NCI-H2081 (cell line): ENCODE measurements at places on chromosomes 2 and 18.

GRCh38 chr2:194203898-194204297, 1453.1 kb upstream of the SLC39A10 start:
- no peak for DNase-seq

GRCh38 chr2:37851828-37852584, 73.1 kb upstream of the RMDN2 start:
- DNase-seq, result no peak

- no peak for DNase-seq
Observed at GRCh38 chr2:232117413-232117812, 155.9 kb downstream of the DIS3L2 start.

DNA sequence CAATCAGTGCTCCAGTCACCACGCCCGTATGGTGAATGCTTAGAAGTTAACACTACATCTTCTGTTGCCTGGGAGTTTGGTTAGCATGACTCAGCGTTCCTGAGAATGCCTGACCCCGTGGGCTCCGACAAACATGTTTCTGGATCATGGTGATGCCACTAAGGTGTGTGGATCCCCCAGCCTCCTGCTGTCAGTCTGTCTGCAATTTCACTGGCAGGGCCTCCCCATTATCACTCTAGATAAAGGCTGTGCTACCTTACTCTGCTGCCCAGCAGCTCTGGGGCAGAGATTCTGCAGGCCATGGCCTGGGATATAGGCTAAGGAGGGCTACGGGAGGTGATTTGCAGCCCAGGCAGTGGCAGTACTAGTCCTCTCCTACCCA, 66.0 kb downstream of the STPG4 start:
- no peak for DNase-seq

DNA sequence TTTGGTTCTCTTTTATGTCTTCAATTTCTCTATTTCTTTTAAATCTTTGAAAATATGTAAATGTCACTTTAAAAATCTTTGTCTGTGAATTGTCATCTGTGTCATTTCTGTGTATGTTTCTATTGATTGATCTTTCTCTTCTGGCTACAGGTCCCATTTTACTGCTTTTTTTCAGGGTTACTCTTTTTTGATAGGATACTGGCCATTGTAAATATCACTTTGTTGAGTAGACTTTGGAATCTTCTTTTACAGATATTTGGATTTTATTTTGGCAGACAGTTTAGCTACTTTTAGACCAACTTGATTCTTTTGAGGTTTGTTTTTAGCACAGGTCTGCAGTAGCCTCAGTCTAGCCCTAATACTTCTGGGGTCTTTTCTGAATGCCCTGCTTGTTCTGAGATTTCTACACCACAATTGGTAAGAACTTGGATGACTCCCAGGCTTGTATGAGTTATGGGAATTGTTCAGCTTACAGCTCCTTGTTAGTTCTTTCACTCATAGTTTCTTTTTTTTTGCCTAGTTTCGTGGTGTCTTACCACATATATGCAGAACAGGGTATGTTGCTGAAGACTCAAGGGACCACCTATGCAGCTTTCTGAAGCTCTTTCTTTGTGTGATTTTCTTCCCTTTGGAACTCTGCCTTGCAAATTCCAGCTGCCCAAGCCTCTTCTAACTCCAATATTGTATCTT, 122.2 kb downstream of the QPCT start:
- DNase-seq, result no peak

- no peak for DNase-seq
Observed at GRCh38 chr2:163656622-163657280, 79.1 kb downstream of the FIGN start.

GRCh38 chr18:11842562-11842961, 8.7 kb upstream of the CHMP1B start:
- DNase-seq, result no peak

DNA sequence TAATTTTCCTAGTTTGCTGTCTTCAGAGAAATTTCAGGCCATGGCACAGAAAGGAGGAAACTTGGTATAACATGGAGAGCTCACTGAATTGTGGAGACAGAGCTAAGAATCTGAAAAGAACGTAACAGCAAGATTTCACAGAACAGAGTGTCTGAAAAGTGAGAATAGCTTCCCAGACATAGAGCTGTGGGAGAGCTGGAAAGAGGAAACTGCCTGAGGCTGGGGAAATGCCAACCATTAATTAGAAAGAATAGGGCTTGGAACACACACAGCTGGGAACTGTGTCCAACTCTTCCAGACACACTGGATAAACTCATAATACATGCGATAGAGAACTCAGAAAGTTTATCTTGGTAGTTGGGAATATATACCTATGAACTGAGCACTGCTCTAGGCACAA, 51.6 kb upstream of the KYNU start:
- DNase-seq, result no peak

GRCh38 chr18:46917803-46918600, 600 bp downstream of the KATNAL2 start:
- peak; percentile 43 for DNase-seq

- peak; percentile 82 for DNase-seq
Observed at GRCh38 chr18:55405893-55406406, 182.0 kb downstream of the TCF4 start.

DNA sequence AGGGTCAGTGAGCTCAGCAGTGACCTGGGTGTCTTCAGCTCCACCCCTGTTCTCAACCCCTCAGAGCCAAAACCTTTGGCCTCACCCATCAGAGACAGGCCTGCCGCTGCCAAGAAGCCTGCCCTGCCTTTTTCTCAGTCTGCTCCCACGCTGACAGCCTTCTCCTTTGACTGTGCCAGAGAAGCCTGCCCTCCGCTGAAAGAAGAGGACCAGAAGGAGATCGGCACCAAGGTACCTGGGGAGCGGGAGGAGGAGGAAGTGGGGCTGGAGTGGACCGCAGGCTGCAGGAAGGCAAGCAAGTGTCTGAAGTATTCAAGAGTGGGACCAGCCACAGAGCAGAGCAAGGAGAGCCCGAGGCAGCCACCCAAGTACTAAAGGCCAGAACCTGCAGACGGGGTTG, 33.2 kb downstream of the TOGARAM2 start:
- no peak for DNase-seq

DNA sequence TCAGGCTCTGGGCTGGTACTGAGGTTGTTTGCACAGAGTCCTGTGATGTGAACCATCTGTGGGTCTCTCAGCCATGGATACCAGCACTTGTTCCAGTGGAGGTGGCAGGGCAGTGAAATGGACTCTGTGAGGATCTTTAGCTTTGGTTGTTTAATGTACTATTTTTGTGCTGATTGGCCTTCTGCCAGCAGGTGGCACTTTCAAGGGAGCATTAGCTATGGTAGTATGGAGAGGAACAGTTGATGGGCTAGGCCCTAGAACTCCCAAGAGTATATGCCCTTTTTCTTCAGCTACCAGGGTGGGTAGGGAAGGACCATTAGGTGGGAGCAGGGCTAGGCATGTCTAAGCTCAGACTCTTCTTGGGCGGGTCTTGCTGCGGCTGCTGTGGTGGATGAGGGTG, 257.0 kb upstream of the GYPC start:
- no peak for DNase-seq

DNA sequence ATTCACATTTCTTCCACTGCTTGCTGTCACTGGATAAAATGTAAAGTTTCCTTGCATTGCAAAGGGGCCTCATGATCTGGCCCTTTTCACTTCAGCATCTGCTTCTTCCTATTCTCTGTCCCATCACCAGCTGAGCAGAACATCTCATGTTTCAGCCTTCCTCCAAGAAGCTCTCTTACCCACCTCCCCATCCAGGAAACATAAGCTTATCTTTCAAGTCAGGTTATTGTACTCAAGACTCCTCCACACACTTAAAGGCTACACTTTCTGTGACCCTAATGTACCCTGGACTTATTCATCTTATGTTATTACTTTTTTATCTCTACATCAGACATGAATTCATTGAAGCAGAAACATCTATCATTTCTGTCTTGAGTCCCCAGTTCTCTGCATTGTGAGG, 230.5 kb downstream of the PMAIP1 start:
- no peak for DNase-seq

- no peak for DNase-seq
Observed at GRCh38 chr2:235433860-235434259, 60.0 kb upstream of the AGAP1 start.

GRCh38 chr2:108869542-108869941, 83.0 kb downstream of the CCDC138 start:
- DNase-seq, result no peak

GRCh38 chr2:105400138-105400540, 1.3 kb upstream of the FHL2 start:
- DNase-seq, result no peak

GRCh38 chr2:168687314-168687713, 115.1 kb upstream of the NOSTRIN start:
- no peak for DNase-seq

DNA sequence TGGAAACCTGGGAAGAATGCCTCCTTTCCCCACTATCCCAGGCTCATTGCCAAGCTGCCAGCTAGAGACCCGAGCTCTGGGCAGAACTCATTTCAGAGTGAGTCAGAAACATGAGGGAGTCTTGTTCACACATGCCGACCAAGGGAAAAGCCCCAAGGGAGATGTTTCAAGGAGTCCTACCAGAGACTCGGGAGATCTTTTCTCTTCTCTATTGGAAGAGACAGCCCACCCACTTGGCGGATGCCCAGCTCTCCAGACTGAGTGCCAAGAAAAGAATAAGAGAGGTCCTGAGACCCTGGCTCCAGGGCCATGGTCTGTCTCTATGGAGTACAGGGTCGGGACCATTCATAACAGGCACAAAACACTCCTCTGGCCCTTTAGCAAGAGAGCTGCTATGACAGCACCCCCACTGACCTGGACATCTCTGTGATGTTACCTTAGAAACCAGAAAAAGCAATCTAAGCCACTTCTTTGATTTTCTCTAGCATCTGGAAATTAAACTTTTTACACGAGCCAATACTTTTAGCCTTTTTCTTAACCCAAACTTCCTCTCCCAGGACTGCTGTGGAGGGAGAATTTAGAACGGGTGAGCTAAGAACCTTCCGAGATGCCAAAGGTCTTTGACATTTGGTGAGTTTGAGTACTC, 18.5 kb upstream of the IGFBP5 start:
- DNase-seq, result no peak

GRCh38 chr2:175884697-175885393, 117.2 kb downstream of the LNPK start:
- no peak for DNase-seq

DNA sequence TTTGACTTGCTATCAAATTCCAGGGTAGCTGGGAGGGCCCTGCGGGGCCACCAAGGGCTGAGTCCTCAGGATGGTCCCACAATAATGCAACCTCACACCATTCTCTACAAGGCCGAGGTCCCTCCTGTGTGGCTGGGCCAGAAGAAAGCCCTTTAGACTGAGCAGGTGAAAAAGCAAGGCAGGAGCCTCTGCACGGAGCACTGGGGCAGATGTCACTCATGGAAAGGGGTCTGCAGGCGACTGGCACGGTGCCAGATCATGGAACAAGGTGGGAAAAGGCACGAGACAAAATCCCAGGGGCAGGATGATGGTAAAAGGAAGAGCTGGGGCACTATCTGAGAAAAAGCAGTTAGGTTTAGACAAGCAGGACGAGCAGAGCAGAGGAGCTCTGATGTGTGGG, 16.1 kb downstream of the HJURP start:
- DNase-seq, result no peak

- DNase-seq, result no peak
Observed at GRCh38 chr2:241539616-241540374, 18.8 kb upstream of the BOK start.

DNA sequence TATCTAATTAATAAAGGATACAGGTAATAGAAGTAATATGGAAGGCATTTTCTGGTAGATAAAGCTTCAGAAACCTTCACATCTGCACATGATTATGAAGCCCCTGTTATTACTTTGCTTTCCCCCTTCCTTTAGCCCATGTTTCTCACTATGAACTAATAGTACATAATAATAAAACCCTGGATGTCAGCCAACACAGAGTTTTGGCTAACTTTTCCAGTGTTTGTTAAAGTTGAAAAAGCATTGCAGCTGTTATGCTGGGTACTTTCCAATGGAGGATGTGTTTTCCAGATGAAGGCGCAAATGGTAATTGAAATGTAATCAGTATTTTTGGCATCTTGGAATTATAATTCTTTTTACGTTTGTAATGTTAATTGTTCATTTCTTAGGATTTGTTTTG, 43.5 kb downstream of the SPTBN1 start:
- DNase-seq, result no peak

DNA sequence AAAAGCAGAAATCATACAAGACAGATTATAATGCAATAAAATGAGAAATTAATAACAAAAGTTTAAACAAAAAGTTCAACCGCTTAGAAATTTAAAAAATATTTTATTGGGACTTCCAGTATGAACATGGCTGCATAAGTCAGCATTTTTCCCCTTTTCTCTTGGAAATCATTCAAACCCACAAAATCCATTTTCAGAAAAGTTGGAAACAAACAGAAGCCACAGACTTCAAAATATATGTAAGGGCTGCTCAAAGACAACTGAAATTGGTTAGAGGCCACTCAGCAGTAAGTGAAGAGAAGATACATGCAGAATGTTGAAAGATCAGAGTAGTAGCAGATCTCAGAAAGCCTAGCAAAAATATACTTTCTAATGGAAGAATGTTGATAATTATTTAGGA, 194.0 kb downstream of the DYSF start:
- DNase-seq, result no peak

DNA sequence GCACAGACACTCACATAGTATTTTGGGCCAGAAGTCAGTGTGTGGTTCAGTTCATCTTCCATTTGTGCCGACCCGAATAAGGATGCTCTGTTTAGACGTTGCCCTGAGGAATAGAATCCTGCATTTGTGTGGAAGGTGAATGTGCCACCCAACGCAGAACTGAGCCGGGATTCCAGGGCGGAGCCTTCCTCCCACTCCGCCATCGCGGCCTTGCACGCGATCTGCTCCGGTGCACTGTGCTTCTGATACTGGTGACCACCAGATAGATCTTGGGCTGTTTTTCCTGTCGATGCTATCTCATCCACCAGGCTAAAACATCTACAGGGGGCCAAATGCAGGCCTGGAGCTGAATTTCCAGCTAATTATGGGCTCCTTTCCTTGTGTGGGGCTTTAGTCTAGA, 29.6 kb upstream of the SNTG2 start:
- DNase-seq, result no peak

- DNase-seq, result no peak
Observed at GRCh38 chr2:31197166-31197565, 20.1 kb downstream of the CAPN14 start.

DNA sequence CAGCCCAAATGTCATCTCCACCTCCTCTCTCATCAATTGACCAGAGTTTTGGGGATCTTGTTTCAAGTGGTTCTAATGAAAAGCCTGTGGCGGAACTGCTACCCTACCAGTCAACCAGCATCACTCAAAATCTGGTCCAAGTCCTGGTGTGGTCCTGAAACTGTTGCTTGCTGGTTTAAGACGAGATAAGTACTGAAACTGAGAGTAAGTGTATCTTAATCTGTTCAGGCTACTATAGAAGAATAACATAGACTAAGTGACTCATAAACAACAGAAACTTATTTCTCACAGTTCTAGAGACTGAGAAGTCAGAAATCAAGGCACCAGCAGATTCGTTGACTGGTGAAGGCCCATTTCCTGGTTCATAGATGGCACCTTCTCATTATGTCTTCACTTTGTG, 879 bp upstream of the GALNT5 start:
- DNase-seq, result no peak

- no peak for DNase-seq
Observed at GRCh38 chr2:177478029-177478428, 85.5 kb downstream of the AGPS start.

GRCh38 chr2:9225806-9226205, 19.2 kb downstream of the ASAP2 start:
- no peak for DNase-seq
